ENCODE measurements at places on chromosomes 1 and 21.

GRCh38 chr1:241775021-241775420 lies 73.0 kb upstream of the EXO1 start:
- no peak for DNase-seq

GRCh38 chr1:17400725-17401341 lies 28.8 kb downstream of the PADI6 start:
- no peak for DNase-seq

DNA sequence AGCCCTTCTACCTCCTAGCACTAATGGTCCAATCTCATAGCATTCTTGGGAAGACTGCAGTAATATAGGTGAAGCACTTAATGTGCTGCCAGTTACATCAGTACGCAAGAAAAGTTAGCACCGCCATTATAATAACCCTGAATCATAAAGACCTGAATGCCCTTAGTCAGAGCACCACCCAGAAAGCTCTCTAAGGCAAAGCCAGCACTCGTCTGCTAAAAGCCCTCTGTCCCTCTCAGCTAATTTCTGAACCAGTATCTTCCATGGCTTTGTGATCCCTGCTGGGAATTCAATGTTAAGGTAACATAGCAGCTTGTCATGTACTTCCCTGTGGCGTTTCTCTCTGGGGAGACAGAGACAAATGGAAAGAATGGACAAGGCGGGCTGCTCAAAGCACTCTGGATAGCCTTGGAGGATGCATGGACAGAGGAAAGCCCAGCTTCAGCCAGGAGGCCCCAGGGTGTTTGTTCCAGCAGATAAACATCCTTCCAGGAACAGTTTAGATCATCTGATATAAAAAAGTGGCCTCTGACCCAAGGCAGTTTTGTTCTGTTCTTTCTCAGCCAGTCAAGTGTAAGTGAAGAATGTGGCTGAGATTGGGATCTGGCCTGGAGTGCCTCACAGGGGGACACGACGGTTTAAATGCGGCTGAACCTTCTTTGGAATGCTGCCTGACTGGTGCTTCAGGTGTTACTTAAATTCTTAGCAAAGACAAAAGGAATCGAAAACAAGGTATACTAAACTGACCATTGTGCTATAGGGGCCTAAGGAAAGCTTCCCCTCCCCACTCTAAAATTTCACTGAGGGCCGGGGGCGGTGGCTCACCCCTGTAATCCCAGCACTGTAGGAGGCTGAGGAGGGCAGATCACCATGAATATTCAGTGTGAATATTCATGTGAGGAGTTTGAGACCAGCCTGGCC lies 58.1 kb upstream of the VTCN1 start:
- no peak for DNase-seq

DNA sequence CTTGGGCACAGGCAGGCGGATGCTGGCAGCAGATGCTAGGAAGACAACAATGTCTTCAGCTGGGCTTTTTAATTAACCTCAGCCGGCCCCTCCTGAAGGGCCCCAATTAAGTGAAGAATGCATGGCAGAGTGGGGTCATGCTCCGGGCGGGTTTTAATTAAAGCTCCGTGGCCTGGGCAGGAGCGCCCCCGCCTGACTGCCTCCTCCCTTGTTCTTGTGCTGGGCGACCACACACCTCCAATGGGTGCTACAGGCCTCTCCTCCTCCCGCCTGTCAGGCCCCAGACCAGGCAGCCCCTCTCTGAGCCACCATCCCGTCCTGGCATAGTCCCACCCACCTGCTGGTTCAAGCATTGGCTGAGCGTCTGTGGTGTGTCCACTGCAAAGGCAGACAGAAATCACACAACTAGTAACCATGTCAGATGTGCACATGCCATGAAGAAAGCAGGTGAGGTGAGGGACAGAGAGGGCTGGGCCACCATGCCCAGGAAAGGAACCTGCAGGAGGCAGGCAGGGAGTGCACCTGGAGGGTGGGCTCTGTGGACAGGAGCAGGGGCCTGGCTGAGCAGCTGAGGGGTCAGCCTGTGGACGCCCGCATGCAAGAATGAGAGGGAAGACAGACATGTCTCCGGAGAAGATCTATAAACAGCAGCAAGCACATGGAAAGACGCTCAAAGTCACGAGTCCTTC lies 8.5 kb upstream of the ARF1 start:
- DNase-seq = peak; percentile 38

GRCh38 chr1:175192111-175192629 lies 406 bp downstream of the KIAA0040 start:
- peak; percentile 46 for DNase-seq

- DNase-seq = no peak
Observed at GRCh38 chr1:1796466-1796865, 18.2 kb upstream of the NADK start.

DNA sequence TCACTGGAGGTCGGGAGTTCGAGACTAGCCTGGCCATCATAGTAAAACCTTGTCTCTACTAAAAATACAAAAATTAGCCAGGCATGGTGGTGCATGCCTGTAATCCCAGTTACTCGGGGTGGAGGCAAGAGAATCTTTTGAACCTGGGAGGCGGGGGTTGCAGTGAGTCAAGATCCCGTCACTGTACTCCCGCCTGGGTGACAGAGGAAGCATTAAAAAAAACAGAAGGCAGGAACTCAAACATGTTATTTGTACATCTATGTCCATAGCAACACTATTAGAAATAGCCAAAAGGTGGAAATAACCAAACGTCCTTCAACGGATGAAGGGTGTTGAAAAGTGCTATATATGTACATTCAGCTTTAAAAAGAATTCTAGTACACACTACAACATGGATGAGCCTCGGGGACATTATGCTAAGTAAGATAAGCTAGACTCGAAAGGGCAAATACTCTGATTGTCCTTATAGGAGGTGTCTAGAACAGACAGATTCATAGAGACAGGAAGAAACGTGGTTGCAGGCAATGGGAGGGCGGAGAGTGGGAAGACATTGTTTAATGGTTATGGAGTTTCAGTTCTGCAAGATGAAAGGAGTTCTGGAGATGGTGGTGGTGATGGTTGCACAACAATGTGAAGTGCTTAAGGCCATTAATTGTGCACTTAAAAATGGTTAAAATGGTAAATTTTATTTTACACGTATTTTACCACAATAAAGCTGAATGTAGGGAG lies 19.2 kb downstream of the NLRP3 start:
- no peak for DNase-seq

DNA sequence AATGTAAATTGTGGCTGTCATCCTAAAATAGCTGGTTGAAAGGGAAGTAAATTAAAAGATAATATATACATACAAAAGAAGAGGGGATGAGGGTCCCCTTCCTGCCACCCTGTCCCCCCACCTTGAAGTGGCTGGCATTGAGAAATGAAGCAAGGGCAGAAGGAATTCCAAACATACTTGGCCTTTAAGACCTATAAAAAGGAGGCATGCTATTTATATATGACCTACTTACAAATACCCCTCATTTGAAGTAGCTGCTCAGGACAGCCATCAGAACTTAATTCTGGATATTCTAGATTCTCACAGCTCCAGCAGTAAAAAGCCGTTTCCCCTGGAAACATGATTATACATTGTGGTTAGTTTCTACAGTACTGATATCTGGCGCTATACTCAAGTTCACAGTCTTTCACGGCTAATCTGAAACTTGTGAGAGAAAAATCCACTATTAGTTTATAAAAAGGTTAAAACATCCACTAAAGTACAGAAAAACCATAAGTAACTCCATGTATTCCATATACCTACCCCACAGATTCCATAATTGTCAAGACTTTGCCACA lies 9.6 kb upstream of the MAP10 start:
- peak; percentile 5 for DNase-seq

GRCh38 chr1:225654688-225655508 lies 2.0 kb upstream of the ENAH start:
- no peak for DNase-seq
